Hematopoietic multipotent progenitor cell treated with erythropoietin and hydrocortisone succinate and interleukin-3 and kit ligand, for 6 days (in vitro differentiated cells): ENCODE measurements at places on chromosomes 7 and 10.

GRCh38 chr10:71159892-71160291, 52.5 kb upstream of the UNC5B start:
- DNase-seq, result no peak

DNA sequence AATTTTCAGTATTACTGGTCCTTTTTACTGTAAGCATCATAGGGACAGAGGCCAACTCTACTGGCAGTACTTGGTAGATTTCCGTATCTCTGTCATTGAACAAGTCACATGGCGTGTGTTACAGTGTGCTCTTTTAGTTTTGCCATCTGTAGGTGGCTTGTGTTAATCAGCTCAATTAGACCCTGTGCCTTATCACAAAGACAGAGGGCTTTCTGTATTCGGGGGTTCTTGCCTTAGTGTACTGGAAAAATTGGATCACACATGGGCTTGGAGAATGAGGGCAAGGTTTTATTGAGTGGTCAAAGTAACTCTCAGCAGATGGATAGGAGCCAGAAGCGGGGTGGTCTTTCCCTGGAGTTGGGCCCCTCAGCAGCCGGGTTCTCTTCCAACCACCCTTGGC, 21.3 kb upstream of the LRGUK start:
- DNase-seq, result no peak

GRCh38 chr10:69663369-69663947, 33.4 kb downstream of the FAM241B start:
- DNase-seq, result peak; percentile 46

GRCh38 chr10:78028438-78029268, 662 bp downstream of the POLR3A start:
- DNase-seq, result peak; percentile 53
